Stimulated activated CD8-positive, alpha-beta memory T cell treated with anti-CD3 and anti-CD28 coated beads, Interleukin-4, amount 100 ng/mL, for 4 hours (primary cell): ENCODE measurements at places on chromosomes 5 and 9.

GRCh38 chr9:128946571-128947276 is 679 bp downstream of the DOLK start:
- no peak for DNase-seq

- no peak for DNase-seq
Observed at GRCh38 chr9:74887981-74888370, 255 bp upstream of the TRPM6 start.

GRCh38 chr5:159216454-159216853 is 7.1 kb upstream of the RNF145 start:
- no peak for DNase-seq

DNA sequence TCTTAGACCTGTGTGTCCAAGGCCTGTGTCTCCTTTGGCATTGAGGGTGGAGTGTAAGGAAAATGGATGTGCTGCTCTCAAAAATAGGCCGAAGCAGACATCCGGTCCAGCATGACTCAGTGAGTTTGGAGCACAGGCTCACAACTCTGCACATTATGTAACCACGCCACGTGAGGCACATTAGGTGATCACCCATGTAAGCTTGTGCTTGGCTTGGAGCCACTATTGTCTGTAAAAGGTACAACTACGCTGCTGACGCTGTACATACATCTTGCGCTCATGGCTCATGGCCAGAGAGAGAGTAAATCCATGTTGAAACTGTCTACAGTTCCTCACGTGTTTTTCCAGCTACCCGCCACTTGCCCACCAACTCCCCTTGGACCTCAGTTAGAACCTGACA is 177.5 kb downstream of the PDE4D start:
- no peak for DNase-seq

- DNase-seq, result no peak
Observed at GRCh38 chr5:1447671-1448361, 2.6 kb upstream of the SLC6A3 start.

- DNase-seq, result no peak
Observed at GRCh38 chr5:143737062-143737461, 74.9 kb upstream of the HMHB1 start.

- DNase-seq, result no peak
Observed at GRCh38 chr5:123700624-123701287, 188.8 kb downstream of the CSNK1G3 start.

- DNase-seq, result no peak
Observed at GRCh38 chr5:170757182-170757601, 26.3 kb upstream of the GABRP start.

- peak; percentile 40 for DNase-seq
Observed at GRCh38 chr5:40410231-40410861, 269.4 kb upstream of the PTGER4 start.

- no peak for DNase-seq
Observed at GRCh38 chr9:4639420-4639819, 22.7 kb upstream of the PLPP6 start.

GRCh38 chr5:43037636-43038495 is 2.3 kb downstream of the ANXA2R start:
- no peak for DNase-seq

GRCh38 chr9:77488439-77489126 is 159.5 kb downstream of the GNA14 start:
- no peak for DNase-seq

GRCh38 chr9:98745470-98745869 is 36.7 kb upstream of the GABBR2 start:
- DNase-seq, result no peak

GRCh38 chr9:30507166-30507565 is 1877.3 kb upstream of the ACO1 start:
- DNase-seq, result no peak

GRCh38 chr9:109865521-109865920 is 85.5 kb downstream of the PALM2AKAP2 start:
- no peak for DNase-seq

DNA sequence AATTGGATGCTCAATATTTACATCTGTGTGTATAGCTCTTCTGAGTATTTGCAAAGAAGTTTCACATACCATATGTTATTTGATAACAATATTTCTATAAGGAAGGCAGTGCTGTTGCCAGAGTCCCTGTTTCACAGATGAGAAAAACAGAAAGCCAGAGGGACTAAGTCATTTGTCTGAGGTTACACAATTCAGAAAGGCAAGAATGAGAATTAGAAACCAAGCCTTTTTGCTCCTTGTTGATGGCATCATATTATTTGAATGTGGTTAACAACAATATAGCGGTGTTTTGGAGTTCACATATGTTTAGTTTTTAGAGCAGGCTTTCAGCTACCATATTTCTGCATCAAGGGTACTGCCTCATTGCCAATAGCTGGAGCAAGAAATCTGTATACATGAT is 110.9 kb upstream of the PRLR start:
- no peak for DNase-seq

DNA sequence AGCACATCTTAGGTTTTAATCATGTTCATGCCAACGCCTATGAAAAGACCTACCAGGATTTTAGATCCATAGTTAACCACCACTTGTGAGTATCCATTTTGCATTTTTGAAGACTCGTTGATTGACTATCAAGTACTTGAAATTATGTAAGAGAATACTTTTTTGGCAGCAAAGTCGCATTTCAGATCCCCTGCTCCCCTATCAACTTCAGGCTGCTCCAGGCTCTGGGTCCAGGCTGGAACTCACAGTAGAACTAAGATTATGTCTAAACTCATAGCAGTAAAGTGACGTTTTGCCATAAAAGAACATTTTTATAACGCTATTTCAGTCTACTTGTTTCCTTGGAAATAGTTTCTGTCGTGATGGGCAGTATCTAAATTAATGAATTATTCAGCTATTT is 267.7 kb downstream of the FANCC start:
- no peak for DNase-seq

DNA sequence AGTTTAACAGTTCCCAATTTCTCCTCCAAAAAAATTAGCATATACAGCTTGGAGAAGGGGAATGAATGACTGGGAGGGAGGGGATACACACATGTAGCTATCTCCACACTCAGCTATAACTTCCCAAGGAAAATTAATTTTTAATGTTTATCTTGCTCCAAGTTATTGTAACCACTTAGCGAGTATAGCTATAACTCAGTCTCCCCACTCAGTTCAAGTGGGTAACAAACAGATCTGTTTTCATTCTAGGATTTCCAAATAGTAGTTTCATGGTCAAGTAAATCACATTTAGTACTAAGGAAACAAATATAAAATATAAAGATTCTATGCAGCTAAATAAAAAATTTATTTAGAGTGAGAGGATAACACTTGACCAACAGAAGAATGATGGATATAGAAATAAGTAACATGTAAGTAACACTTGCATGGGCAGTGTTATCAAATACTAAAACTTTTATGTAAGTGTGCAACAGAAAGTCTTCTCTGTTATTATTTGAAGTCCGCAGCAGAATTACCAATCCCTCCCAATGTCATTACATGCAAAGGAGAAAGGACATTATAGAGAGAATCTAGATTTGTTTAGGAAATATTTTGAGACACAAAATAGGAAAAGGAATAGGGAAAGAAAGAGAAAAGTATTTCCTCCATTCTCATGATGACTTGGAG is 10.2 kb upstream of the NFIB start:
- no peak for DNase-seq

GRCh38 chr9:117470902-117471301 is 56.0 kb upstream of the ASTN2 start:
- no peak for DNase-seq

- DNase-seq, result no peak
Observed at GRCh38 chr5:27091858-27092257, 53.5 kb upstream of the CDH9 start.

GRCh38 chr5:138029501-138029900 is 3.4 kb downstream of the FAM13B start:
- DNase-seq, result no peak

- no peak for DNase-seq
Observed at GRCh38 chr5:142810081-142810480, 39.9 kb downstream of the ARHGAP26 start.

- DNase-seq, result no peak
Observed at GRCh38 chr5:151811593-151812321, 40.0 kb downstream of the G3BP1 start.

DNA sequence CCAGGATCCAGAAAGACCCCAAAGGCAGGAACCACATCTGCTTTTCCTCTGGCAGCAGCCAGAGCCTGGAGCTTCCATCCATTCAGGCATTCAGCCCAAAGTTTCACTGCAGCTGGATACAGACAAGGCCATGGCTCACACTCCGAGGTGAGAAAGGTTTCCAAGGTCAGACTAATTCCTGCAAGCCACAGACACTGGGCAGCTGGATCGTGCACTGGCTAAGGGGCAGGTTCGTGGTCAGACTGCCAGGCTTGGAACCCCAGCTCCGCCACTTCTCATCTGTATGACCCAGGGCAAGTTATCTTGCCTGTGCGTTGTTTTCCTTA is 36.9 kb downstream of the SPOCK1 start:
- DNase-seq, result no peak

DNA sequence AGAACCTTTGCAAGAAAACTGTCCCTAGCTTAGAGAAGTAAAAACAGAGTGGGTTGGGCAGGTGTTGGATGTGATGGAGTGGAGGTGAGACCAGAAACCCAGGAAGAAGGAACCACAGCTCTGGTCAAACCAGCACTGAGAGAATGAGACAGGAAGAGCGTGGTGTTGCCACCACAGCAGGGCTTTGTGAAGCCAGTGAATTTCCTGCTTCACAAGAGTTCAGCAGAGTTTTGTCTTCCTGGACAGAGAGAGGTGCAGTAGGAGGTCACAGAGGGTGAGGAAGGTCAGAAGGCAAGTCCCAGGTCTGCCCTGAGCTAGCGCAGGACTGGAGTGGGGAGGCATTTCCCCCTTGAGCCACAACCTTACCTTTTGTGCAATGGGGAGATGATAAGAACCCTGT is 2306.2 kb upstream of the ACO1 start:
- DNase-seq, result no peak

DNA sequence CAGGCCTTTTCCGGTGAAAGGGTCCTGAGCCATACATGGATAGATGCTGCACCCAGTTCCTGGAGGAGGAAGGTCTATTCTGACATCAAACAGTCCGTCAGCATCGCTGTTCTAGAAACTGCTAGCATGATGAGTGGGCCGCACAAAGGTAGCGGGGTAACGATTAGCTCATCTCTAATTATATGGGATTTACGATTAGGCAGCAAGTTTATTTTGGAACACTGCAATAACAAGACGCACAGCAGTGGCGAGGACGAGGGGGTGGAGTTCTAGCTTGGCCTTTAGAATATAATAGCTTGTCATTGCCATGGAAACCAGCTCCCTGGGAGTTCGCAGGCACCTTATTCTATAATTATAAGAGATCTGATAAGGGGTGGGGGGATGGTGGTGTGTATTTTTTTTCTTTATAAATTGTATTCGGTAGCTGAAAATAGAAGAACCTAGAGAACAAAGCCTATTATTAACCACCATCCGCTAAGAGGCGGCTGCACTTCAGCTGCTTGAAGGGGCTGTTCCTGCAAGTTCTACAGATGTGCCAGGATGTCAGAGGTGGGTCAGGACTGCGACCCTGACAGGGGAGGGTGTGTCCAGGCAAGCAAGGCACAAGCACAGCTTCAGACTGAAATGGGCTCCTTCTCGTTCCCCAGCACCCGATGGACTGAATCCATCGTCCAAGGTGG is 311.0 kb downstream of the AGTPBP1 start:
- no peak for DNase-seq

- no peak for DNase-seq
Observed at GRCh38 chr9:7542693-7543092, 256.9 kb downstream of the DMAC1 start.

GRCh38 chr9:70297141-70297540 is 38.4 kb downstream of the SMC5 start:
- DNase-seq, result no peak

GRCh38 chr9:136642439-136642921 is 20.2 kb upstream of the EGFL7 start:
- no peak for DNase-seq

DNA sequence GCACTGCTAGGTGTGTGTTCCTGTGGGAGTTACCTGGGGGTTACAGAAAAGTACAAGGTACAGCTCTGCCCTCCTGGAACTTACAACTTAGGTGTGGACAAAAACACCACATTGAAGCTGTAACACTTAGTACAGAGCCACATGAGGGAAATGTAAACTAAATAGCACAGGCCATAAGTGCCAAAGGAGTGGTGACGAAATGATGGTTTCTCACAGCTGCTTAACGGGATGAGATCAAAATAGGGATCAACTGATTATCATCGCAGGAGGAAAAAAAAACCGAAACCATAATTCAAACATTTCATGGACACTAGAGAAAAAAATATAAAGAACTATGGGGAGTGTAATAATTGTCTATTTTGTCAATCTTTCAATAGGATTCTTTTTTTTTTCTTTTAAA is 5.9 kb downstream of the LIX1 start:
- DNase-seq, result no peak

DNA sequence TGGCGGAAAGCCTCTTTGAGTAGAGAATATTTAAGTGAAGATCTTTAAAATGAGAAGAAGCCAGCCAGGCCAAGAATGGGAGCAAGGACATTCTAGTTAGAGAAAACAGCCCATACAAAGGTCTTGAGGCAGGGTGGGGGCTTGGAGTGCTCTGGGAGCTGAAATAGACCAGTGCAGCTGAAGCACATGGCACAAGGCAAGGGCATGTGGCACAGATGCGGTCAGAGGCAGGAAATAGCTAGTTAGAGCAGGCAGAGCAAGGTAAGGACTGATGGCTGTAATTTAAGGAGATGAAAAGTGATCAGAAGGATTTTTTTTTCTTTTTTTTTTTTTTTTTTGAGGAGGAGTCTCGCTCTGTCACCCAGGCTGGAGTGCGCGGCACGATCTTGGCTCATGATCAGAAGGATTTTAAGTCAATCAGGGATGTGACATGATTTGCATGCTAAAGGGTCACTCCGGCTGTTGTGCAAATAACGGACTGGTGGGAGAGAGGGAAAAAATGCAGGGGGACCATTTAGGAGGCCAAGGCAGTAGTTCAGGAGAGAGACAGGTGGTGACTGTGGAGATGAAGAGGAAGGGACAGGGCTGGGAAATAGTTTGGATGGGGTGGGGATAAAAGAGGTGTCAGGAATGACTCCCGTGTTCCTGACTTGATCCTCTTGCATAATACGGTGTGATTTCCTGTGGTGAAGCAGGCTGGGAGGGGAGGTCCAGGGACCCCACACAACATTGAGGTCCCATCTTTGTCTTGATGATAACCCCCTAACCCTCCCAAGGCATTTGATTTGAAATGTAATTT is 207.6 kb downstream of the HSPA4 start:
- no peak for DNase-seq
